Spinal cord (tissue), 10 donors: ENCODE measurements at places on chromosomes 2 and 18. TPM values are rescaled to one million over a fixed set of nuclear protein-coding genes. Genes with fewer than 3 reads are reported as not detected.

Gene IL18RAP
- 0.69 TPM for total RNA-seq

Gene PSMA8
- total RNA-seq, result 0.20 TPM

Gene MAL
- total RNA-seq, result 19.5 TPM

Gene CROCC2
- total RNA-seq, result 4.4 TPM

Gene LOXHD1
- total RNA-seq, result 0.22 TPM

Gene MAIP1
- total RNA-seq, result 17.1 TPM

Gene ACTR3
- 158 TPM for total RNA-seq

Gene FAM117B
- total RNA-seq, result 21.6 TPM

Gene AMER3
- 4.5 TPM for total RNA-seq

Gene NPPC
- 17.9 TPM for total RNA-seq

Gene ZEB2
- total RNA-seq, result 155 TPM

Gene SERPINB13
- total RNA-seq, result not detected

Gene SEMA4C
- 42.9 TPM for total RNA-seq

Gene STEAP3
- 7.0 TPM for total RNA-seq

Gene SCYGR4
- total RNA-seq, result not detected

Gene CELF4
- 46.2 TPM for total RNA-seq

Gene HIBCH
- 39.5 TPM for total RNA-seq

Gene OBSL1
- total RNA-seq, result 145 TPM

Gene MERTK
- total RNA-seq, result 16.8 TPM

Gene TNFAIP6
- total RNA-seq, result 15.9 TPM

Gene WDR12
- 30.1 TPM for total RNA-seq

Gene KCNF1
- total RNA-seq, result 6.5 TPM

Gene NT5C1B
- not detected for total RNA-seq

Gene OXER1
- total RNA-seq, result 0.50 TPM

Gene OSR1
- 24.8 TPM for total RNA-seq

Gene UGT1A10
- not detected for total RNA-seq

Gene MOB4
- total RNA-seq, result 69.2 TPM

Gene SOS1
- total RNA-seq, result 61.4 TPM

Gene C18orf54
- total RNA-seq, result 9.3 TPM

Gene VIL1
- total RNA-seq, result 0.11 TPM

Gene SKOR2
- 1.3 TPM for total RNA-seq

Gene PLGLB2
- 2.5 TPM for total RNA-seq

Gene CD8B2
- 0.40 TPM for total RNA-seq

Gene SLC9A4
- total RNA-seq, result 0.30 TPM

Gene BCL2L11
- total RNA-seq, result 11.6 TPM

Gene SERPINB7
- total RNA-seq, result not detected
